RWPE1 (cell line): ENCODE measurements at places on chromosomes 1 and 21.

DNA sequence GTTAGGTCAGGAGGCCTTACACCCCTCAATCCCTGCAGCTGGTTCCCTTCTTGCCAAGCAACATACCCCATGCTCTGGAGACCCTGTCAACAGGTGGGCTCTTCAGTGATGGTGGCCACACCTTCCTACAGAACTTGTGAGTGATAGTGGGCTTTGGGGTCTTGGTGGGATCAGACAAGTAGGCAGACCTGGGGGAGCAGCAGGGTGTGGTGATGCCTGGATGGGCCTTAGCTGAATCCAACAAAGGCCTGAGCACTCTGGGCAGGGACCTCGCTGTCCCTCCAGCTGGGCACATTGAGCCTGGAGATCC, 14.9 kb downstream of the FAAH start:
- DNase-seq, result no peak

DNA sequence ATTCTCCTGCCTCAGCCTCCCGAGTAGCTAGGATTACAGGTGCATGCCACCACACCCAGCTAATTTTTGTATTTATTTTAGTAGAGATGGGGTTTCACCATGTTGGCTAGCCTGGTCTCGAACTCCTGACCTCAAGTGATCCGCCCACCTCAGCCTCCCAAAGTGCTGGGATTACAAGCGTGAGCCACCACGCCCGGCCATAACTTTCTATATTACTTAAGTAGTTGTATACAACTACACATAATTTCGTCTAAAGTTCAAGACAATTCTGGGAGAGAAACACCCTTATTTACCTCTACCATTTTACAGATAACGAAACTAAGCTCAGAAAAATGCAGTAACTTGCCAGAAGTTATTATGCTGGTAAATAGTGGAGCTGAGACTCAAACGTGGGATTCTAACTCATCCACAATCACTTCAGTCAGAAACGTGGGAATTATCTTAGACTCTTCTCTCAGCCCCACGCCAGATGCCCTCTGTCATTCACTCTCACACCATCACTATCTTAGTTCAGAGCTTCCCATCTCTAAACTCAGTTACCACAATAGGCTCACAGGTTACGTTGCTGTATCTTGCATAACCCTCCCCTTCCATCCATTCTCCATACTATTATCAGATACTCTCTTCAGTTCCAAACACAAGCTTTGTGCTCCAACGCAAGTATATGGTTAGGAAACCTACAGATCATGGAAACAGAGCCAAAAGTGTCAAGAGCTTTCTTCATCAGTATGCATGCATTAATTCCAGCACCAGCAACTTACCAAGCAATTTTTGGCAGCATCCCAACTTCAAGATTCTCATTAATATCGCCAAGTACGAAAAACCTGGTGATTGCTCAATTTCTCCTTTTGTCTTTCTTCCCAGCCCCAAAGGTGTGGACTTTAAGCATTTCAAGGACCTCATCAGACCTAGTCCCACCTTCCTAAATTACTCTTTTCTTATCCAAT, 69.3 kb downstream of the RERE start:
- DNase-seq, result no peak

DNA sequence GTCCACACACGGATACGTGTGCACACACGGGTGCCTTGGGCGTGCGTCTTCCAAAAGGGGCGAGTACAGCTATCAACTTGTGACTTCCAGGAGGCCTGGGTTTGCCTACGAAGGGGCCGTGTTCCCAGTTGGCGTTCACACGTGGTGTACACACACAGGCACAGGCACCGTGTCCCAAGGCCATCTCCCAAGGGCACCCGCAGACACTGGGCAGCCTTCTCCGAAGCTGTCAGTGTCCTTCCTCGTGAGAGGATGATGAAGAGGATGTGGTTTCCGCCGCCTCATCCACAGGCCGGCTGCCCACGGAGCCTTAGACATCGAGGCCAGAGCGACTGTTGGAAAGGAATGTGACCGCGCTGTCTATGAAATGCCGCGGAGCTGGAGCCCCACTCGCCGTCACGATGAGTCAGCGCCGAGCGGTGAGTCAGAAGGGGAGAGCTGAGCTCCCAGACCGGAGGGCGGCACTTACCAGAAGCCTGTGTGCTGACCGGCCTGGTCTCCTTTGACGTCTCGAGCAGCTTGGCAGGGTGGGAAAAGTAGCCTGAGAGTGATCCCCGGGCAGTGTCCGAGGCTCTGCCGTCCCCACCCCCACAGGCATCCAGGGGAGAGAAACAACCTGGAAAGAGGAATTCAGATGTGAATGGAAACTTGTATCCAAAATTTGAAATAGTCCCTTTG, 141.4 kb upstream of the ARHGEF16 start:
- peak; percentile 93 for DNase-seq

DNA sequence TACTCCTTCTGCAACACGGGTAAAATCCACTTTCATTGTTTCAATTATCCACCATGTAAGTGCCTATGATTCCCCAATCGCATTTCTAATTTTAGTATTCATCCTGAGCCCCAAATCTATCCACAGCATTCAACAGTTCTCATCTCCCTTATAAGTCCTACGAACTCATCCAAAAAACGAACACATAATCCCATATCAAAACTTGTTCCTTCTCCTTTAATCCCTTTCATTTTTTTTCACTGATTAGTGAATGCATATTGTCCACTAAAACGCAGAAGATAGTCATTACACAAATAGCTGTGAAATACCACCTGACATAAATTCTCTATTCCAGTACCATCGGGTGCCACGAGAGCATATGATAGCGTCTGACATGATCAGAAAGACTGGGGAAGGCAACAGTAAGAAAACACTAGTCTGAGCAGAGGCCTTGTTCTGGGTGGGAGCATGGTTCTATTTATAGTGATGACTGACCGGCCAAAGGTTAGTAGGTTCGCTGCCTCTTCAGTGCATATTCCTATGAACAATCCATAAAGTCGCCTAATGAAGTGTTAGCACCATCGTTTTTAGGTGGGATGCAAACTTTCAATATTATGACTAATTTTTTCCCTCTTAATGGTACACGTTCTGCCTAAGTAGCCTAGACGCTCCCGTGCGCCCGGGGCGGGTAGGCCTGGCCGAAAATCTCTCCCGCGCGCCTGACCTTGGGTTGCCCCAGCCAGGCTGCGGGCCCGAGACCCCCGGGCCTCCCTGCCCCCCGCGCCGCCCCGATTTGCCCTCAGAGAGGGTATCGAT, 648 bp downstream of the ATP5PF start:
- DNase-seq, result no peak

DNA sequence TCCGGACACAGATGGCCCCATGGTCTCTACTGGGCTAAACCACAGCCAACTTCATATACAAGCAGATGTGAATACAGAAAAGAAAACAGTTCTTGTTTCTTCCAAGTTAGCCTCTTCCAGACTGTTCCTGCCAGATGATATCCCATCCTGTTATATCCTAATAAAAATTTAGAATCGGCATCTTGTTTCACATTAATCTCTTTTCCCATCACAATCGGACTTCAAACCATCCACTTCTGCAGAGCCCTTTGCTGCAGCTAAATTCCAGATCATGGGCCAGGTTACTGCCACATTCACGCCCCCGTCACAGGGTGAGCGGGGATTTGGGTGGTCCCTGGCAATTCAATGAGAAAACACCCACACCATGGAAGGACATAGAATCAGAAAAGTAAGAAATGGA, 57.2 kb downstream of the NPHP4 start:
- DNase-seq, result no peak
